ENCODE measurements at places on chromosomes 1 and 21.

DNA sequence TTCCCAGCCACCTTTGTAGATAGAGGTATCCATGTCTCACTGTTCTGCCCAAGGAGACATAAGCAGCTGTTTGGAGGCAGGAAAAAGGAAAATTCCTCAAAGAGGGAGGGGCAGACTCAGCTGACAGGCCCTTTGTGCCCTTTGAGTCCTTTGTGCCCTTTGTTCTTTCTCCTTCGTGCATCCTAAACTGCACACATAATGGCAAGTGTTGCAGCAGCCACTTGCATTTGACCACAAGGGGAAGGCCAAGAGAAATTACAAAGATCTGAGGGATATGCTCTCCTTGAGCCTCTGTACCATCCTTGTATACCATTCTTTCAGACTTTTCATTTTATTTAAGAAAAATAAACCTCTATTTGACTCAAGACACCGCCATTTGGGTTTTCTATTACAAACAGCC is 71.8 kb upstream of the PKN2 start:
- no peaks in the 10 kb centered on the region for H3K36me3 ChIP-seq
- no peak overlapping the region for H3K27ac ChIP-seq
- H3K27me3 ChIP-seq = no peaks in the 10 kb centered on the region
- no peaks in the 10 kb centered on the region for H3K4me1 ChIP-seq
- H3K4me3 ChIP-seq = no peak overlapping the region

DNA sequence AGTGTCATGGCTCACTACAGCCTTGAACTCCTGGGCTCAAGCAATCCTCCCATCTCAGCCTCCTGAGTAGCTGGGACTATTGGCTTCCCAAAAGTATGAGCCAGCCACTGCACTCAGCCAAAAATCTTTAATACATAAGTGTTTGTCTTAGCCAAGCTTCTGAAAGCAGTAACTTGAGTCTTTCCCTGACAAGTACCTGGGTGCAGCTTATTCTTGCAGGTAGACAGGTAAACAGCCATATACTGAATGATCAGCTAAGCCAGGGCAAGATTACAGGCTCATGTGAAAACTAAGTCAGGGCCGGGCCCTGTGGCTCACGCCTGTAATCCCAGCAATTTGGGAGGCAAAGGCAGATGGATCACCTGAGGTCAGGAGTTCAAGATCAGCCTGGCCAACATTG is 7.8 kb downstream of the MEAF6 start:
- H3K4me3 ChIP-seq = no peak overlapping the region
- H3K27me3 ChIP-seq = no peaks in the 10 kb centered on the region
- no peaks in the 10 kb centered on the region for H3K4me1 ChIP-seq
- no peak overlapping the region for H3K27ac ChIP-seq
- no peak for DNase-seq

DNA sequence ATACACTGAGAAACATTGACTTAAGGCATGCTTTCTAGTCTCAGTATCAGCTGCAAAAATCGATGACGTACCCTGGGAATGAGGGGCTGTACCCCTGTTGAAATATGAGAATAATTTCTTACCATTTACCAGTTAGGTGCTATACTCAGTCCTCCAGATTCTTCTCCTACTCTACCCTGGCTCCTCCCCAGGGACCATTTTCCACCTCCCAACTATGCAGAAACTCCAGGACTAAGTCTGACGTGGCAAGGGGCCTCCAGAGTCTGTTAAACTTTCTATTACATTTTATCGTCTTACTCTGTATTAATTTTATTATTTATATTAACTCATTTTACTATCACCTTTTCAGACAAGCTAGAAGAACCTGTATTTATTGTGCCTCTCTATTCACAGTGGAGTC is 124.3 kb downstream of the CYYR1 start:
- no peak overlapping the region for H3K4me3 ChIP-seq
- no peak overlapping the region for H3K27ac ChIP-seq
- no peak for DNase-seq
- no peaks in the 10 kb centered on the region for H3K4me1 ChIP-seq
- no peaks in the 10 kb centered on the region for H3K27me3 ChIP-seq

DNA sequence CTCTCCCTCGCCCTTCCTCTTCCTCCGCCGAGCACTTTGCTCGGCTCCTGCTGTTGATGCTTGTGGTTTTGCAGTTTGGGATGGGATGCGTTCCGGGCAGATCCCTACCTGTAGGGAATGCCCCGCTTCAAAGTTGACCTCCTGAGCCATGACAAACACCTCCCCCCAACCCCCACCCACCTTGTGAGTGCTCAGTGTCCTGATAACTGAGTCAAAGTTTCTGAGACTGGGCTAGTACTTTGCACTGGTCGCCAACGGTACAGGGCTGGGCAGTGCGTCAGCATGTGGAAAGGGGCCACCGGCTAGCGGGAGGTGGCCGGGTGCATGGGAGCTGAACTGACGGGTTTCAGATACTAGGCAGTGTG is 771 bp downstream of the RABGAP1L start:
- peak; percentile 39 for DNase-seq
- H3K4me1 ChIP-seq = no peaks in the 10 kb centered on the region
- no peak overlapping the region for H3K27ac ChIP-seq
- H3K36me3 ChIP-seq = no peaks in the 10 kb centered on the region
- H3K4me3 ChIP-seq = peak overlapping the region; percentile 72

GRCh38 chr1:66374561-66375111 is 159.3 kb upstream of the SGIP1 start:
- H3K27me3 ChIP-seq = no peaks in the 10 kb centered on the region
- peak; percentile 95 for DNase-seq
- peaks cover 22% of the 10 kb centered on the region for H3K4me1 ChIP-seq
- H3K27ac ChIP-seq = no peak overlapping the region

GRCh38 chr1:23079025-23079424 is 59.8 kb downstream of the KDM1A start:
- no peak overlapping the region for H3K4me3 ChIP-seq
- H3K27me3 ChIP-seq = no peaks in the 10 kb centered on the region
- DNase-seq = no peak

GRCh38 chr1:228540161-228540917 is 53.2 kb downstream of the RNF187 start:
- H3K4me1 ChIP-seq = no peaks in the 10 kb centered on the region
- H3K27me3 ChIP-seq = no peaks in the 10 kb centered on the region
- no peak overlapping the region for H3K27ac ChIP-seq
- no peak for DNase-seq
- H3K4me3 ChIP-seq = no peak overlapping the region
- H3K36me3 ChIP-seq = no peaks in the 10 kb centered on the region

GRCh38 chr1:51175278-51175677 is 60.8 kb upstream of the RNF11 start:
- no peaks in the 10 kb centered on the region for H3K4me1 ChIP-seq
- H3K4me3 ChIP-seq = no peak overlapping the region
- H3K27ac ChIP-seq = no peak overlapping the region
- H3K27me3 ChIP-seq = peaks cover 6% of the 10 kb centered on the region

- no peaks in the 10 kb centered on the region for H3K27me3 ChIP-seq
- no peak for DNase-seq
- H3K4me1 ChIP-seq = peaks cover 6% of the 10 kb centered on the region
- H3K36me3 ChIP-seq = peaks cover 2% of the 10 kb centered on the region
- H3K4me3 ChIP-seq = no peak overlapping the region
These were observed 4.9 kb downstream of the NEK7 start for GRCh38 chr1:198161718-198162090.

DNA sequence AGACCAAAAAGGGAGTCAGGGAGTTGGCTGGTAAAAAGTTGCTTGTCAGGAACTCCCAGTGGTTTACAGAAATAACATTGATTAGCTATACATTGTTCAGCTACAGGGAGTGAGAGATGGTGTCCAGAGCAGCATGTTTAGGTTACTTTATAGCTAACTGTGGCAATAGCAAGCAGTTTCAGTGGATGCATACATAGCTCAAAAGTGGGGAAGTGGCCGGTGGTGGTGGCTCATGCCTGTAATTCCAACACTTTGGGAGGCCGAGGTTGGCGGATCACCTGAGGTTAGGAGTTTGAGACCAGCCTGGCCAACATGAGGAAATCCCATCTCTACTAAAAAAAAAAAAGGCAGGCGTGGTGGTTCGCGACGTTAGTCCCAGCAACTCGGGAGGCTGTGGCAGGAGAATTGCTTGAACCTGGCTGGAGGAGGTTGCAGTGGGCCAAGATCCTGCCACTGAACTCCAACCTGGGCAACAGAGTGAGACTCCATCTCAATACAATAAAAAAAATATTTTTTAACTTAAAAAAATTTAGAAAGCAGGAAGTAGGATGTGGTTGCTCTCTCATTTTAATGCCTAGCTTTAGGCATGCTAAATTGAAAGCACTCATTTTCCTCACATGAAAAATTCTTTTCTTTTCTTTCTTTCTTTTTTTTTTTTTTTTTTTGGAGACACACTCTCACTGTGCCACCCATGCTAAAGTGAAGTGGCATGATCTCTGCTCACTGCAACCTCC is 109.7 kb downstream of the PPIAL4G start:
- no peak overlapping the region for H3K27ac ChIP-seq
- no peaks in the 10 kb centered on the region for H3K36me3 ChIP-seq
- no peaks in the 10 kb centered on the region for H3K4me1 ChIP-seq
- H3K27me3 ChIP-seq = no peaks in the 10 kb centered on the region
- DNase-seq = no peak

GRCh38 chr21:43866260-43866629 is 1.2 kb downstream of the AGPAT3 start:
- no peaks in the 10 kb centered on the region for H3K27me3 ChIP-seq
- peaks cover 10% of the 10 kb centered on the region for H3K36me3 ChIP-seq
- H3K27ac ChIP-seq = peak overlapping the region; percentile 95
- DNase-seq = peak; percentile 57
- peaks cover 12% of the 10 kb centered on the region for H3K4me1 ChIP-seq

GRCh38 chr1:116877141-116877818 is 32.4 kb upstream of the PTGFRN start:
- peaks cover 8% of the 10 kb centered on the region for H3K4me1 ChIP-seq
- no peak overlapping the region for H3K4me3 ChIP-seq
- no peak overlapping the region for H3K27ac ChIP-seq

DNA sequence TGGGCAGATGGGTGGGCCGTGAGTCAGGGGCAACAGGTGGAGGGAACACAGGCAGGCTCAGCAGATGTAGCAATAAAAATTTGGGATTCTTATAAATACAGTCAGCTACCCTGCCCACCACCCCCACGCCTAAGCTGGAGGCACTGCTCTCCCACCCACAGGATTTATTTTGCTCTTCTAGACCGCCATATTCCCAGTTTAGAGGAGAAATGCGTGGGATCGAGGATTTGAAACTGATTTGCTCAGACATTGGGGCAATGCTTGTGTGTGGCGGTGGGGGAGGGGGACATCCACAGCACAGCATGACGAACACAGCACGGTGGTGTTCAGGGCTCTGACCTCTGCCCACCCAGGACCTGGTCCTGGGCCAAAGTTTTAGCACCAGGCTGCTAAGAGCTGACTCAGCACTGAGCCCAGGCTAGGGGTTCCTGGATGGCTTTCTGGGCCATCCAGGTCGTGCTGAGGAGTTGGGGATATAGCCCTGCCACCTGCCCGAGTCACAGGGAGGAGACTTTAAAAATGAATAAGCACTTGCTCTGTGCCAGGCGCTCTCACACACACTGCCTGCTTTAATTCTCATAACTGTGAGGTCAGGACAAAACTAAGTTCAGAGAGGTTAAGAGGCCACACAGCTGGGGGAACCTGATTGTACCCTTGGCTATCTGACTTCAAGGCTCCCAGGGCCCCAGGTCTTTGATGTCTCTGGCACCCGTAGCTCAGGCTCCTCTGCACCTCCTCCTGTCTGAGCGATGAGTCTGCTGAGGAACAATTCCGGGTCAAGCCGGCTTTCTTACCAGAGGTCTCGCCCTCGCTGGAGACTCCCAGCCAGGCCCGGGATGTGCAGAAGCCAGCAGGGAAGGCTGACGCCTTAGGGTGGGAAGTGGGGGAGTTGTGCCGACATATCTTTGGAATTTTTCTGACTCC is 29.4 kb upstream of the CSF1 start:
- peaks cover 15% of the 10 kb centered on the region for H3K4me1 ChIP-seq
- H3K36me3 ChIP-seq = no peaks in the 10 kb centered on the region
- H3K4me3 ChIP-seq = no peak overlapping the region
- H3K27ac ChIP-seq = no peak overlapping the region

DNA sequence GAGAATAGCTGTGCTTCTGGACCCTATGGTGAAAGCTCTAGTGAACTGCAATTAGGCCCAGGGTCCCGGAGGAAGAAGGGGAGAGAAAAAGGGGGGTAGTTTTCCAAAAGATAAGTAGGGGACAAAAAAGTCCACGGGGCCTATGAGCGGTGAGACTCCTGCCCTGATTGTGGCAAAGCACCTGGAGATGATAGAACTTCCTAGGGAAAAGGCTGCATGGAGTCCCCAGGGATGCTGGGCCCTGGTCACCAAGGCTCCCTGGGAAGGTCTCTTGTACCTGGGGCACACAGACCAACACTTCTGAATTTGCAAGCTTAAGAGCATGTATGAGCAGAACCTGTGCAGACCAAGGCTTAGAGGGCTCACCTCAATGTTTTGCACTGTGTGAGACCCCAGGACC is 5.4 kb upstream of the SHISA4 start:
- no peak for DNase-seq
- H3K4me3 ChIP-seq = no peak overlapping the region
- peaks cover 25% of the 10 kb centered on the region for H3K4me1 ChIP-seq
- no peaks in the 10 kb centered on the region for H3K27me3 ChIP-seq

DNA sequence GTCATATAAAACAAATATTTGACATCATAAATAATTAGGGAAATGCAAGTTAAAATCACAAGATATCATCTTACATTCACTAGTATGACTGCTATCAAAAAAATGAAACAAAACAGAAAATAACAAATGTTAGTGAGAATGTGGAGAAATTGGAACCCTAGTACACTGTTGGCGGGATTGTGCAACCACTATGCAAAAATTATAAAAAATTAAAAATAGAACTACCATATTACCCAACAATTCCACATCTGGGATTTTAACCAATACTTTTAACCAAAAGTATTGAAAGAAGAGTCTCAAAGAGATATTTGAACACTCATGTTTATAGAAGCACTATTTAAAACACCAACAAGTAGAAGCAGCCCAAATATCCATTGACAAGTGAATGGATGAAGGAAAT is 797.2 kb upstream of the ADAMTS5 start:
- H3K27ac ChIP-seq = no peak overlapping the region
- H3K27me3 ChIP-seq = no peaks in the 10 kb centered on the region
- DNase-seq = no peak
- H3K36me3 ChIP-seq = no peaks in the 10 kb centered on the region
- no peak overlapping the region for H3K4me3 ChIP-seq
- peaks cover 4% of the 10 kb centered on the region for H3K4me1 ChIP-seq

- H3K27me3 ChIP-seq = no peaks in the 10 kb centered on the region
- no peaks in the 10 kb centered on the region for H3K36me3 ChIP-seq
- no peaks in the 10 kb centered on the region for H3K4me1 ChIP-seq
- H3K4me3 ChIP-seq = no peak overlapping the region
These were observed 20.7 kb downstream of the SH3BP5L start for GRCh38 chr1:248804771-248805681.

- H3K4me3 ChIP-seq = no peak overlapping the region
- H3K27me3 ChIP-seq = no peaks in the 10 kb centered on the region
These were observed 299.8 kb downstream of the DUSP10 start for GRCh38 chr1:221442056-221442455.

- no peaks in the 10 kb centered on the region for H3K36me3 ChIP-seq
- peaks cover 5% of the 10 kb centered on the region for H3K4me1 ChIP-seq
- peak; percentile 52 for DNase-seq
- H3K27ac ChIP-seq = no peak overlapping the region
These were observed 46.3 kb upstream of the TNFSF18 start for GRCh38 chr1:173097001-173097400.

Data from IMR-90 (cell line).